Stimulated activated CD4-positive, alpha-beta T cell treated with anti-CD3 and anti-CD28 coated beads, Interleukin-4, amount 100 ng/mL, for 4 hours (primary cell): ENCODE measurements at places on chromosomes 4 and X.

DNA sequence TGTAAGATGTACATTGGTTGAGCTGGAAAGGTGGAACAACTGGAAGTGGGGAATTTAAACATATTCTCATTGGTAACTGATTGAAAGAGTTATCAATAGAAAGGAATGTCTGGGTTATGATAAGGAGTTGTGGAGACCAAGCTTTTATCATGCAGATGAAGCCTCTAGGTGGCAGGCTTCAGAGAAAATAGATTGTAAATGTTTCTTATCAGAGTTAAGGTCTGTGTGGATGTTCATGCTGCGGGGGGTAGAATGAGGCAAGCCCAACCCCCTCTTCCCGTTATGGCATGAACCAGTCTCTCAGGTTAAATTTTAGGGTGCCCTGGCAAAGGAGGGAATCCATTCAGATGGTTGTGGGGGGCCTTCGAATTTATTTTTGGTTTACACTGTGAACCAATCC, 16.0 kb downstream of the ARSD start:
- DNase-seq, result no peak

DNA sequence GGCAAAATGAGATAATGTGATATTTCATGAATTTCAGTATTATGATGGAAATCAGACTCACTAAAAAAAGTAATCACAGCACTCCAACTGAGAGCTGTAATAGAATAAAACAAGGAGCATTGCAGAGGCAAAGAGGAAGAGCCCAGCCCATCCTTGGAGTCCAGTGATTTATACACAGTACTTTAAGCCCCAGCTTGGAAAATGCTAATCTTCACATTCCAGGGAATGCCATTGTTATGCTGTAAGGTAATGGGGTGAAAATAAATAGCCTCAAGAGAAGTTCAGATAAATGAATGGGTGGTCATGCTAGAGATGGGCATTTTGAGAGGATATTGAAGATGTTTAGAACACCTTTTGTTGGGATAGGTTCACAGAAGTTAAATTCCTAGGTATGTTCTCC, 190.3 kb upstream of the TAPT1 start:
- no peak for DNase-seq

DNA sequence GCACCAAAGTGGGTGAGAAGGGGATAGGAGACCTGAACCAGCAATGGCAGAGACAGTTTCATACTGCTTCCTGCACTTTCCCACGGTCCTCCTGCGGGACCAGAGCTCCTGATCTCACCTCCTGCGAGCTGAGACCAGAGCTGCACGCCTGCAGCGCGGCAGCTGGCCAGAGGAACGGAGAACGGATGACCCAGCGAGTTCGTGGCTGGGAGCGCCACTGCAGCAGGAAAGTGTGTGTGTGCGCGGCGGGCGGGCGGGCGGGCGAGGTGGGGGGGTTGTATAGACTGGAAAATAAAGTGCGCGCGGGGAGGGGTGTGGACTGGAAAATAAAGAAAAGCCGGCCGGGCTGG, 16.5 kb downstream of the MCF2 start:
- no peak for DNase-seq

DNA sequence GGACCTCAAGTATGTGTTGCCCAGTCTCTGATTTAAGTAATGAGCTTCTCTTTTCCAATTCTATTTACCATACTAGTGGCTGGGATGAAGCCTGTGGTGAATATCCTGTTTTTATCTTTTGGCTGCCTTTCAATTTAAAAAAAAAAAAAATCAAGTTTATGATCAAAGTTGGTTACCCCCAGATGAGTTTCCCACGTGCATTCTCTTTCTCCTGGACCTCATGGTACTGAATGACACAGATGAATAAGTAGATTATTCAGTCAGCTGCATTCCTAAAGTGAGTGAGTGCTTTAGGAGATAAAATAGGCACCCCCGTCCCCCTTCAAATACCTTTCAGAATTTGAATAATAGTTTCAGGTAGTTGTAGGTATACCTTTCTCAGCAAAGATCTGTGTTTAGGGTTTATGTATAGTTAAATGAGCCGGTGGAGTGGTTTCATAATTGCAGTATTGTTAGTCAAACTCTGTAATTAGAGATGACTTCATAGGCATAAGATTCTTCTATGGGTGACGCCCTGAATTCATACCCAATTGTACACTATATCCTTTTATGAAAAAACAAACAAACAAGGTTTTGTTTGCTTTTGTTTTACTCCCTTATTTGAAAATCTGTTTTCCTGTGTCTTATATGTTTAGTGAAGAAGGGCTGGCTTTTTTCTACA, 41.9 kb downstream of the PLS3 start:
- DNase-seq, result no peak

- no peak for DNase-seq
These were observed 123.1 kb upstream of the GLRA2 start for GRCh38 chrX:14406225-14406624.
